ENCODE measurements at places on chromosomes 7 and 10. TPM values are rescaled to one million over a fixed set of nuclear protein-coding genes. Genes with fewer than 3 reads are reported as not detected.

GRCh38 chr7:132240262-132240661, 336.0 kb downstream of the PLXNA4 start:
- no peak for DNase-seq

NT5C3A gene
- 23.9 TPM for total RNA-seq

DNA sequence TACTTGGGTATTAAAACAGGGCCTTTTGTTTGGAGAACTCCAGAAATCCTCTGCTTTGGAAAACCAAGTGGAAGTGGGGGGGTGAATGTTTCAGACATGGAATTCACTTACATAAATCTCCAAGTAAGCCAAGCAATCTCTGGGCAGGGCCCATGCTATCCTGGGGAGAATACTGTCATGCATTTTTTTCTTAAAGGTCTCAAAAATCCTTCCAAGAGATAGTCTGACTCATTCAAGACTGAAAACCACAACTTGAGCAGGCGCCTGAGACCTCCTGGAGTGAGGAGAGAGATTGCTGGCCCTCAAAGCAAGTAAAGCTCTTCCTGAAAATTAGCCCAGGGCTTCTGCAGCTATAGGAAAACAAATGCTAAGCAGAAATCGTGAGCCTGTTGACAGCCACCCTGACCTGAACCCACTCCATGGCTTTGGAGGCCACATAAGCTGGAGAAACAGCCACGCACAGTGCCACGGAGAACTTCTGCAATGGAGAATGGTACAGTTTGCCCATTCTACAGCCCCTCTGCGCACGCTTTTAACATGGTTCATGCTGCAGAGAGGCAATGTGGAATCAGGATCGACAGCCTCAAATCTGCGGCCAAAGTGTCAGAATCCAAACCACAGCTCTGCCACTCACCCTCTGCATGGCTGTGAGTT, 203.1 kb upstream of the AUTS2 start:
- no peak for DNase-seq

DNA sequence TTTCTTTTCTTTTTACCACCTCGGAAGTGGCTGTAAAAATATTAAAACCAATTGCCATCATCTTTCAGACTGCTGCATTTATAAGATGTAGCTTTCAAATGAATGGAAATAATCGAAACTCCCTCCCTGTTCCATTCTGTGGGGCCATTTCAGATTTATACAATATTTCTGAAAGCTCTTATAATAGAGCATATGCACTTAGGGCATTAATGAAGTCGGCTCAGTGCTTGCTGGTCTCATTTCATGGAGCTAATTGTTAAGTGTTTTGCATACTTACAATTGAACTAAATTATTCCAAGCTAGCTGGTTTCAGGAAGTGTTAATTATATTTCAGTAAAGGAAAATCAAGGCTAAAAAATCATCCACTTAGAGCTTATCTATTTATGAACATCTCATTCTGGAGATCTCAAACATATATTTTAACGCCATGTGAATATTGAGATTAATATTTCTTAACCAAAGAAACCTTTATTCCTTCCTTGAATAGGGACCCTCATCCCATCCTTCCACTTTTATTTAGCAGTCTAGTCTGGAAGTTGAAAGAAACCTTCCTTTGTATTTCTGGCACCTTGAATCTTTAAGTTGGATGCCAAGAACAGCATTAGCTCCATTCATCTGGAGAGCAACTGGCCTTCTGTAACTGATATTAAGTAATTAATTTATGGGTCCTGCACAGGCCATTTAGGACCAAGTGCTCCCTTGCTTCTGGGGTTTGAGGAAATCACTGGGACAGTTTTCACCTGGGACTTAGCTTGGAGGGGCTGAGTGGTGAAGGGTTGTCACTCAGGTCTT, 45.1 kb downstream of the RPS24 start:
- no peak for DNase-seq

OR9A2 gene
- total RNA-seq = not detected

- DNase-seq = no peak
Observed at GRCh38 chr10:79454259-79454658, 8.8 kb upstream of the ZCCHC24 start.

PLAC9 gene
- total RNA-seq = 8.9 TPM

GRCh38 chr7:118615-119391, 73.6 kb upstream of the FAM20C start:
- DNase-seq = no peak

DNA sequence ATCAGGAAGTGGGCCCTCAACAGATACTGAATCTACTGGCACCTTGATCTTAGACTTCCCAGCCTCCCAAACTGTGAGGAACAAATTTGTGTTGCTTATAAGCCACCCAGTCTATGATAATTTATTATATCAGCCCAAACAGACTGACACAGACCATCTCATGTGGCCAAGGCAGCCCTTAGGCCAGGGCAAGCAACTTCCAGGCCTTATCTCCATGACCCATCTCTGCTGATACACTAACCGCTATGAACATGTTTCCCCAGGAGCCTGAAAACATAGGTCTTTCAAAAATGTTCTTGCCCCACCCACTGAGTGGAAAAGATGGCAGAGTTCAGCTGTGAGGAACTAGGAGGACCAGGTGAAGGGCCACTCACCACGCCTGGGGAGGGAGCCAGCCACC, 3.2 kb upstream of the BLOC1S2 start:
- DNase-seq = no peak

- no peak for DNase-seq
Observed at GRCh38 chr10:121440461-121440860, 157.8 kb downstream of the FGFR2 start.

DNA sequence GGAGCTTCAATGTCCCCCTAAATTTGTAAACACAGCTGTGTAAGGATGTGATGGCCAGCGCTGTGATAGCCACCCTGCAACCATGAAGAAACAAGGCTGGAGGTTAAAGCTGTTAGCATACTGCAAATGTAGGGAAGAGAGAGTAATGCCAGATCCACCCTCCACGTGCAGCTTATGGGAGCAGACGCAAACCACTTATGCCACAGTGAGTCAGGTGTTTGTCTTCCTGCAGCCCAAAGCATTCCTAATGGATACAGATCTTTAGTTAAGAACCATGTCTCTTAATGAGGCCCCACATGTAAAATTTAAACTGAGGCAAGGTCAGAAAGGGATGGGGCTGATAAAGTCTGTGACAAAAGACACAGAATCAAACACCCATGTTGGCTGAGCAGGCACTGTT, 13.6 kb upstream of the MYL7 start:
- no peak for DNase-seq

DNA sequence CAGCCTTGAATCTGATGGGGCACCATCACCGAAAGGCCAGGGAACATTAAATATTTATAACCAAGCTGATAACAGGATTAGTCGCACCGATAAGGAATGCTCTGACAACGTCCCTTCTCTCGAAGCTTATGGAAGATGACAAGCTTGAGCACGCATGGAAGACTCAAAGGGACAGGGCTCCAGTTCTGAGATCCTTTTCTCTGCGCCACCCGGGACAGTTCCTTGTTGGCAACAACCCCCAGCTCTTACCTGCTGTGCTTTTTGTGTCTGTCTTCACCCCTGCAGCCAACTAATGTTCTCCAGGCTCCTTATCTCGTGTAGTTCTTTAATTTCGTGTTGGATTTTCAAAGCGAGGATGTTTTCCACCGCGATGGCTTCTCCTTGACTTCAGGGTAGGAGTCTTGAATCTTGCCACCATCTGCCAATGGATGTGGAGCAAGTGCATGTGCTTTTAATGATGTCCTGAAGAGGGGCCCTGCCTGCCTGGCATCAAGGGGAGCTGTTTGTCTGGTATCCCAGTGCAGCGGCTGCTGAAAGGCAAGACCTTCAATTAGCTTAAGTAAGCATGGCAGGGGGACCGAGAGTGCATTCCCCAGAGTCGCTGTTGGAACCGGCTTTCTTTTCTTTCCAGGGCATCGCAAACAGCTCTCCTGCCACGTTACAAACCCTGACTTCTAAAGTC, 354 bp upstream of the FERD3L start:
- DNase-seq = no peak

KCNIP2 gene
- total RNA-seq = 2.6 TPM

GRCh38 chr7:154965014-154965413, 37.9 kb downstream of the PAXIP1 start:
- DNase-seq = no peak

DNA sequence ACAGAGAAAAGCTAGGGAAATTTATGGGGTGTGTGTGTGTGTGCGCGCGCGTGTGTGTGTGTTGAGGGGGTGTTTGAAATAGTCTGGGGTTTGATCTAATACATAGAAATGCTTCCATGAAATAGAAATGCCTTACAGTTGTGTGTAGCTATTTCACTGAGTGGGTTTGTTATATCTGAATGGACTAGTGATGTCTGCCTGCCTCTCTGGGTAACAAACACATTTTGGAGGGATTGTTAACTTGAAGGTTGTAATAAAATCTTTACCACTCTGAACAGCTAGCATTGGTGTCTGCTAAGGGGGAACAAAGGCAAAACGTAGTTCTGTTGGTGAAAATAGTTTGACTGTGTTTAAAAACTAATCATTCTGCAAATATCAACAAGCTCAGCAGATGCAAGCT, 509.3 kb downstream of the LRMDA start:
- no peak for DNase-seq

GRCh38 chr7:138875794-138876193, 77.8 kb upstream of the ATP6V0A4 start:
- no peak for DNase-seq

GRCh38 chr10:131804551-131805295, 96.1 kb upstream of the PPP2R2D start:
- no peak for DNase-seq

PRKG1 gene
- total RNA-seq = 9.0 TPM

DNA sequence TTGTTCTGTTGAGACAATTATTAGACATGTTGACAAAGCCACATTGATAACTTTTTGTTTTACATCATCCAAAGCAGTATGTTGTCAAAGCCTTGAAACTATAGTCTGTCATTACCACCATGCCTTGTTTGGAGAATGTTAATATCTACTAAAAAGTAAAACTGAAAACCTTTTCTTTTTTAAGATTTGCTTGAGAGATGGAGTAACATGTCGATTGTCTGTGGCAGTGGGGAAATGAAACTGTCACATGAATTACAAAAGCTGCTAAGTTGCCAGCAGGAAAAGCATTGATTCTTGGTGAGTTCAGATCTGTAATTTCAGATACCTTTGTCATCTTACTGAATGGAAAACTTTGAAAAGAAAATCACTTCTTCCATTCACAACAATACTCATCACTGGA, 69.1 kb downstream of the TFPI2 start:
- DNase-seq = no peak
